ENCODE measurements at places on chromosomes 5 and 9. TPM values are rescaled to one million over a fixed set of nuclear protein-coding genes. Genes with fewer than 3 reads are reported as not detected.

ANKRD34B gene
- 0.20 TPM for total RNA-seq

TMOD1 gene
- 0.48 TPM for total RNA-seq

GRCh38 chr5:180290568-180291233, 1.2 kb downstream of the MAPK9 start:
- no peak for DNase-seq
- H3K4me3 ChIP-seq: peak overlapping the region; percentile 80
- peaks cover 7% of the 10 kb centered on the region for H3K4me1 ChIP-seq
- no peaks in the 10 kb centered on the region for H3K27me3 ChIP-seq
- no peak overlapping the region for H3K27ac ChIP-seq

ZCCHC9 gene
- 22.5 TPM for total RNA-seq

FGF18 gene
- total RNA-seq: 0.89 TPM

DNA sequence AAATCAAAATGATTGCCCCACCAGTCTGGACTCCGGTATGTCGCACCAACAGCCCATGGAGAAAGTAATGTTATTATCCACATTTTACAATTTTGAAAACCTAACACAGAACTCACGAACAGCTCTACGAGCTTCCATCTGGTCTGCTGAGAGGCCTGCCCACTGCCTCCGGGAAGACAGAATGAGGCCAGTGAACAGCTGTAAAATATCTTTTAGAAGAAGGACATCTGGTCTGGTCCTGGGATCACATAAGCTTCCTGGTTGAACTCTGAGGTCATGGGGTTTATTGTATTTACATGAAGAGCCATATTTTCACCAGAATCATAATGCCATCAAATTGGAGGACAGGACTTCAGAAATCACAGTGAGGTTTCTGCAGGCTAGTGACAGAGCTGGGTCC, 89.0 kb downstream of the FRMD3 start:
- H3K27ac ChIP-seq: no peak overlapping the region
- DNase-seq: no peak
- no peaks in the 10 kb centered on the region for H3K4me1 ChIP-seq
- H3K4me3 ChIP-seq: no peak overlapping the region
- no peaks in the 10 kb centered on the region for H3K36me3 ChIP-seq

- peak overlapping the region; percentile 63 for H3K27ac ChIP-seq
- H3K36me3 ChIP-seq: no peaks in the 10 kb centered on the region
- peak; percentile 38 for DNase-seq
- no peak overlapping the region for H3K4me3 ChIP-seq
- H3K27me3 ChIP-seq: no peaks in the 10 kb centered on the region
Measured at GRCh38 chr5:143010351-143010750, 240.2 kb downstream of the ARHGAP26 start.

GRCh38 chr5:94389515-94389899, 228.9 kb downstream of the KIAA0825 start:
- H3K4me3 ChIP-seq: no peak overlapping the region
- H3K4me1 ChIP-seq: no peaks in the 10 kb centered on the region
- no peaks in the 10 kb centered on the region for H3K36me3 ChIP-seq
- H3K27ac ChIP-seq: no peak overlapping the region

DNA sequence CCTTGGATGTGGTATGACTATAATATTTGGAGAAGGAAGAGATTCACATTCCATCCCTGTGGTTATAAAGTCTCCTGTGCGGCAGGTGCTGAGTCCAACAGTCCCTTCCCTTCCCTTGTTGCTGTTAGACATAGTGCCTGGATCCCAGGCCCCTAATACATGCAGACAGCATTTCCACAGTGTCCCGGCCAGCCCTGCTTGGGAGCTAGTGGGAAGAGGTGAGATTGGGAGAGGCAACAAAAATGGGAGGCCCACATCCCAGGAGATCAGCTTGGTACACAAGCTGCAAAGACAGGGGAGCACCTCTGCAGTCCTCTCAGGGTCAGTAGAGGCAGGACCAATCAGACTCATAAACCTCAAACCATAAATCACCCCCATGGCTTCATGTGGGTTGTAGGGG, 3.3 kb upstream of the NEURL1B start:
- H3K27ac ChIP-seq: no peak overlapping the region
- peaks cover 3% of the 10 kb centered on the region for H3K27me3 ChIP-seq
- H3K4me3 ChIP-seq: no peak overlapping the region
- DNase-seq: no peak
- H3K4me1 ChIP-seq: peaks cover 6% of the 10 kb centered on the region

GRCh38 chr5:110751902-110752762, 13.3 kb downstream of the SLC25A46 start:
- peak; percentile 68 for DNase-seq
- H3K27ac ChIP-seq: no peak overlapping the region

DNA sequence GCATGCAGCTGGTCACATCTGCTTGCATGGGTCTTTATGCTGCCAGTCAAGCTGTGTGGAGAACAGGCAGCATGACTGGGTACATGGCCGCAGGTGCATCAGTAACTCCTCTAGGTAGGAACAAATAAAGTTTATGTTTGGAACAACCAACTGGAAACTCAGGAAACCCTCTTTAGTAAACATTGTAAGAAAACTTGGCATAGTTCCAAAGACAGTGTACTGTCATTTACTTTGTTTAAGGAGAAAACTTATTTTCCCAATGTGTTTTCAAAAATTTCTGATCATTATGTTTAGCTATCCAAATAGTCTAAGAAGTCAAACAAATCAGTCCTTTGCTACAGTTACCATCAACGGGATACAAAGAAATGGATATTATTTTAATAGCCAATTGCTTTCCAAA, 386.0 kb downstream of the CHSY3 start:
- peak; percentile 1 for DNase-seq
- no peaks in the 10 kb centered on the region for H3K27me3 ChIP-seq
- H3K36me3 ChIP-seq: no peaks in the 10 kb centered on the region
- no peak overlapping the region for H3K4me3 ChIP-seq
- H3K27ac ChIP-seq: no peak overlapping the region
- H3K4me1 ChIP-seq: no peaks in the 10 kb centered on the region

DNA sequence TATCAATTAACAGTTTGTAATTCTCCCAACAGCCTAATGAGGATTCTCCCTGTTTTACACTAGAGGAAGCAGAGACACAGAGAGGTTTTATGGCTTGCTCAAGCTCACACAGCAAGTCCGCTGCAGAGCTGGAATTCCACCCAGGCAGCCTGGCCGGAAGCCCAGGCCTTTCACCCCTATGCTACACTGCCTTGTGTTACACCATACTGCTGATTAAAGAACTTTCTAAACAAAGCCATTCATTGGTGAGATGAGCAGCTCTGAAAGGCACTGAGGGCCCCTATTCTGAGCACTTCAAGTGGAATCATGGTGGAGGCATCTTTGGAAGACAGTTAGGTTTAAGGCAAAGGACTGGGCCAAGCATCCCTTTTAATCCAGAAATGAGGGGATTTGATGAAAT, 14.7 kb upstream of the LARP1 start:
- H3K27me3 ChIP-seq: no peaks in the 10 kb centered on the region
- DNase-seq: peak; percentile 40
- no peaks in the 10 kb centered on the region for H3K4me1 ChIP-seq
- H3K36me3 ChIP-seq: no peaks in the 10 kb centered on the region
- no peak overlapping the region for H3K4me3 ChIP-seq

DNA sequence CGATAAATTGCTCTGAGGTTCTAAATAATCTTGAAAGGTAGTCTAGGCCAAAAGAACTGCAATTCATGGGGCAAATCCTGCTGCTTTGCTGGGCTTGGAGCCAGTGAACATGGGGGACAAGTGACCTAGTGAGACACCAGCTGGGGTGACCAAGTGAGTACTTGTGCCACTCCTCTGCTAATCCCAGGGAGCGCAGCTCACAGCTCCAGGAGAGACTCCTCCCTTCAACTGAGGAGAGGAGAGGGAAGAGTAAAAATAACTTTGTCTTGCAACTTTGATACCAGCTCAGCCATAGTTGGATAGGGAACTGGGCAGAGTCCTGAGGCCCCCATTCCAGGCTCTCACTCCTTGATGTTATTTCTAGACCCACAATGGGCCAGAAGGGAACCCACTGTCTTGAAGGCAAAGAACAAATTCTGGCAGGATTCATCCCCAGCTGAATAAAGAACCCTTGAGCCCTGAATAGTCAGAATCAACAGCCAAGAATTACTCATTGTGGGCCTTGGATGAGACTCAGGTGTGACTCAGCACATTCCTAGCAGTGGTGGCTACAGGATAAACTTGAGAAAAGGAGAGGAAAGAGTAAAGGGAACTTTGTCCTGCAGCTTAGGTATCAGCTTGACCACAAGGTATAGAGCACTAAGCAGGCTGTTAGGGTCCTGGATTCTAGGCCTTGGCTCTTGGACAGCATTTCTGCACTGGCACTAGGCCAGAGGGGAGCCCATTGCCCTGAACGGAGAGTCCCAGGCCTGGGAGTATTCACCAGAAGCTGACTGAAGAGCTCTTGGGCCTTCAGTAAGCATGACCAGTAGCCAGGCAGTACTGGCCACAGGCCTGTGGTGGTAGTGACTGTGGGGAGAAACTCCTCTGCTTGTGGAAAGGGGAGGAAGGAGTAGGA, 288.3 kb upstream of the CDH18 start:
- H3K27me3 ChIP-seq: no peaks in the 10 kb centered on the region
- peaks cover 16% of the 10 kb centered on the region for H3K4me1 ChIP-seq
- DNase-seq: peak; percentile 95
- H3K36me3 ChIP-seq: no peaks in the 10 kb centered on the region
- H3K27ac ChIP-seq: peak overlapping the region; percentile 70

GRCh38 chr9:86287013-86287412, 4.7 kb upstream of the ISCA1 start:
- H3K27me3 ChIP-seq: no peaks in the 10 kb centered on the region
- no peak overlapping the region for H3K4me3 ChIP-seq
- H3K27ac ChIP-seq: no peak overlapping the region
- peaks cover 7% of the 10 kb centered on the region for H3K4me1 ChIP-seq
- DNase-seq: peak; percentile 47
- peaks cover 3% of the 10 kb centered on the region for H3K36me3 ChIP-seq

All from astrocyte (in vitro differentiated cells and primary cell).